ENCODE measurements at places on chromosomes 12 and 14. TPM values are rescaled to one million over a fixed set of nuclear protein-coding genes. Genes with fewer than 3 reads are reported as not detected.

KRT86 gene
- not detected for total RNA-seq

OAS1 gene
- 20.7 TPM for total RNA-seq

TAS2R9 gene
- 0.27 TPM for total RNA-seq

PROX2 gene
- not detected for total RNA-seq

FGD4 gene
- 31.5 TPM for total RNA-seq

NINJ2 gene
- 3.5 TPM for total RNA-seq

E2F7 gene
- 0.14 TPM for total RNA-seq

SLC6A12 gene
- 0.93 TPM for total RNA-seq

OTOGL gene
- total RNA-seq = 0.05 TPM

EGLN3 gene
- total RNA-seq = 46.5 TPM

- DNase-seq = no peak
Observed at GRCh38 chr12:27979145-27979544, 6.6 kb upstream of the PTHLH start.

GRCh38 chr14:103343905-103344797 is 10.1 kb downstream of the EIF5 start:
- no peak for DNase-seq

GRCh38 chr12:96210376-96211055 is 16.3 kb downstream of the ELK3 start:
- no peak for DNase-seq

- DNase-seq = no peak
Observed at GRCh38 chr12:92786045-92786444, 83.3 kb downstream of the PLEKHG7 start.

- DNase-seq = no peak
Observed at GRCh38 chr14:85482552-85482951, 47.4 kb upstream of the FLRT2 start.

GRCh38 chr14:59483363-59483762 is 845 bp downstream of the L3HYPDH start:
- no peak for DNase-seq

- DNase-seq = no peak
Observed at GRCh38 chr14:64461221-64461620, 4.1 kb upstream of the AKAP5 start.

- DNase-seq = no peak
Observed at GRCh38 chr12:52601671-52602070, 408 bp upstream of the KRT72 start.

- DNase-seq = no peak
Observed at GRCh38 chr12:120932058-120932457, 27.9 kb upstream of the SPPL3 start.

- no peak for DNase-seq
Observed at GRCh38 chr14:59788176-59788575, 82.4 kb downstream of the RTN1 start.

- no peak for DNase-seq
Observed at GRCh38 chr12:78118486-78118885, 287.8 kb downstream of the NAV3 start.

DNA sequence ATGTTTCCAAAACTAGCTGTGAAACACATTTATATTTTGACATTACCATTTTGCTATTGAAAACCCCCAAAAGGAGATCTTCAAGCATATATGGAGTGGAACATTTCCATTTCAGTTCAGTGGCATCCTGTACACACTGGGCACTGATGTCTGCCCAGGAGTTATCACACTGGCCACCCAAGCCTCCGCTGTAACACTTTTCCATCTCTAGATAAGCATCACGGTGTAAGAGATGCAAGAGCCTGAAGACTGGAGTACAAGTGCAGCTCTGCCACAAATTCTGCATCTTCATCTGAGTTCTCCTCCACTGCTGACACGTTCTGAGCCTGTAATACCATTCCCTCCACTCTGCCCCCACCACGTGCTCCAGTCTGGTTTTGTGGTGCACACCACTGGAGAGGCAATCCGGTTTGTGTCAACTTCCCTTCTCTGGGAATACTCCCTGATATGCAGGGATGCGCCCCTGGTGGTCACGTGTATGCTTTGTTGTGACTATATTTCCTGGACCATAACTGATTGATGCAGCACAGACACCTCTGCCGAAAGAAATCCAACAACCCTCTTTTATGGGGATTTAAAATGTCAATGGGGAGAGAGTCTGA is 12.7 kb downstream of the SPTLC2 start:
- no peak for DNase-seq

DNA sequence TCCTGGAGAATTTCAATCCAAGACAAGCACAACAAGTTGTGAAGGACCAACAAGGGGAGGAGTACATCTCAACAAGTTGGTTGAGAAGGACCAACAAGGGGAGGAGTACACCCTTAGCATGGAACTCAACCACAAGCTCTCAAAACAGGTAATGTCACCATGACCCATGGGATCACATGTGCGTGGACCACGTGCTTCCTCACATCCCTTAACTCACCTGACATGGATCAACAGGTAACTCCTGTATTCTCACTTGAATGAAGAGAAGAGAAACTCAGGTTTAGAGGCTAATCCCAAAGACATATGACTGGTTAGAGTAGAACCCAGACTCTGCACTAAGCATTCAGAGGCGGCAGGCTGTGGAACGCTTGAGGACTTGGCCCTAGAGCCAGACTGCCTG is 6.2 kb downstream of the CRACR2A start:
- no peak for DNase-seq

DNA sequence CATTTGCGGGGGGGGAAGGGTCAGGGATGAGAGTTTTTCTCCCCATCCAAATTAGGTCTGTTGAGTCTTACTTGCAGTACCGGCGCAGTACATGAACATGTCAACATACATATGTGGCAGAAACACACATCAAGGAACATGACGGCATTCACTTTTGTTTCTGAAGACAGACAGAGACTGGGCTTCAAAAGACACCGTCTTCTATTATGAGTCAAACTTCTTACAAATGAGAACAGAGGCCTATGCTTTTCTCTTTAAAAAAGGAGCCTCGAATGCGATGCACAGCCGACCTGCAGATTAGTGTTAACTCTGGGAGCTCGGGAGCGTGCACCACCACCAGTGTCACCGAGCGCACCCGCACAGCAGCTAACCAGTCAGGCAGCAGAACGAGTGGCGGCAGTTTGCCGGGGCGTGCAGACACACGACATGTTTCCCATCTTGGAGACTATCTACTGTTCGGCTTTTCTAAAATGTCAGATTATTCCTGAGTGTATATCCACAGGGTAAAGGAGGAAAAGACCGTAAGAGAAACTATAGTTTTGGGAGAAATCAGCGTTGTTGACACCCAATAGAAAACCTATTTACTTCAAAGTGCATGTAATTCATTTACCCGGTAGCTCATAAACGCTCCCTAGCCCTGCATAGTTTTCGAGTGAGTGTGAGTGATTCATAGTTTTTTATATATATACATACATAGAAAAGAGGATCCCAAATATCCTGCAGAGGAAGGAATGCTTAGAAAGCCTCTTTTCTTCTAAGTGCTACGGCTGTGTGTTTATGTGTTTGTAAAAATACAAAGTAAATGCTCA is 33.0 kb downstream of the UBR7 start:
- DNase-seq = no peak

GRCh38 chr12:46908936-46909635 is 83.3 kb upstream of the SLC38A4 start:
- no peak for DNase-seq

DNA sequence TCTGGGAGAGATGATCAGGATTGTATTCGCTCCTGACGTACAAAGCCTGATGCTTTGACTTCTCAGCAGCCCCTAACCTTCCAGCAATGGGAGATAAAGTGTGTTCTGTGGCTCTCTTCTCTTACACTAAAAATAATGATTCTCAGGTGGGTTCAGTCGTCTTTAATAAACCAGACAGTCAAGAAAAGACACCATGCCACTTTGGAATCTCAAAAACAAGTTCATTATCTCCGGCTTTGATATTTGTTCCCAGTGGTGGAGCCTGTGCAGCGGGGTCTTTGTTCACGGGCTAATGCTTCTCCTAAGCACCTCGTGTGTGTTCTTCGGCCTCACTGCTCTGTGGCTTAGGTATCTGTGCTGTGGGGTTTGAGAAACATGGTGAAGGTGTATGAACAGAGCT is 1.6 kb downstream of the ACVR1B start:
- no peak for DNase-seq

DNA sequence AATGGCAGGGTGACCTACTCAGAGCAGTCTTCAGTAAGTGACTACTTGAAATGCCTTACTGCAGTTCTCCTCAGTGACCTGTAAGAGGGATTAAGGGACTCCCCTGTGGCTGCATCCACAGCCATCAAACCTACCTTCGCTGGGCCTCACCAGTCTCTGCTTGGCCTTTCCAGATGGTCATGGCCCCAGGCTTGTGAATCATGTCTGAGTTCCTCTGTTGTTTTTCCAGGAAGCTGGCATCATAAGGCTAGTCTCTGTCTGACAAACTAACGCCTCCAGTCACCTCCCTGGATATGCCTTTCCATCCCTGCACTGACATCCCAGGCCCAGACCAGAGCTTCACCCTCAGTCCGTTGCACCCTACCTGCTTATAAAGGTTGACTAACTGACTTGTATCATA is 14.0 kb downstream of the RNASE2 start:
- DNase-seq = no peak
